ENCODE measurements at places on chromosomes 5 and 9. TPM values are rescaled to one million over a fixed set of nuclear protein-coding genes. Genes with fewer than 3 reads are reported as not detected.
A peak's percentile ranks its signal among the peaks of the same experiment; 100 is the strongest.

IL9 gene
- not detected for total RNA-seq

EIF4EBP3 gene
- total RNA-seq = 22.6 TPM

DNA sequence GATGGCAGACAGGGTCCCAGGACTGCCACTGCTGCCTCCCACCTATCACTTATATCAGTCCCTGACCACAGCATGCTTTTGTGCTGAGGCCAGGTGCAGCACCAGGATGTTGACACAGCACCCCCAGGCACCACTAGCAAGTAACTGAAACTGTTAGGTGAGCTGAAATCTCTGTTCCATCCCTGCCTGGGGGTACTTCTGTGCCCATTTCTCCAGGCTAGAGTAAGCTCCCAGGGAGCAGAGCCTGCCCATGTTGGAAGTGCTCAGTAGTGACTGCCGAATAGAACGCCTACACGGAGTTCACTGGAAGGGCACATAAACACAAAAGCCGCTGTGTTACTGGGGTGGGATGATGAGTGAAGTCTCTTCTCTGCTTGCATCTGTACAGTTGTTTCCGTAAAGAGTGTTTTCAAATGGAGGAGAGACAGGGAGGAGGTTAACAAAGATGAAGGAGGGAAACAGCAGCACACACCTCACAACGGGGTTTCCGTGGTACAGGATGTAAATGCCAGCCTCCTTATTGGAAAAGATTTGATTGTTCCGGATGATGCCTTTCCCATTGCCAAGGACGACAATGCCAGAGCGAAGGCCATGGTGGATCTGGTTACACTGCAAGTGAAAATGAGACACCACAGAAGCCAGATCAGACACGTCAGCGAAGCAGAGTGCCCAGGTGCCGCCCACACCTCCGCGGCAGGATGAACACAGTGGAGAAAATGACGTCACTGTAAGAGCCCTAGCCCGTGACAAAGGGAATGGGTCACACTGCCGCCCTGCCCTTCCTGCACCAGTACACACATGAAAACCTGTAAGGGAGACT, 43.1 kb downstream of the POLR1E start:
- peak; percentile 88 for DNase-seq
- H3K36me3 ChIP-seq = peaks cover 10% of the 10 kb centered on the region
- H3K27ac ChIP-seq = no peak overlapping the region

- H3K27me3 ChIP-seq = no peaks in the 10 kb centered on the region
- no peaks in the 10 kb centered on the region for H3K4me1 ChIP-seq
- no peak overlapping the region for H3K27ac ChIP-seq
- no peaks in the 10 kb centered on the region for H3K36me3 ChIP-seq
Measured at GRCh38 chr9:17520268-17521064, 58.4 kb upstream of the SH3GL2 start.

GRCh38 chr9:132708769-132709430, 38.6 kb downstream of the GTF3C4 start:
- no peak overlapping the region for H3K27ac ChIP-seq
- H3K27me3 ChIP-seq = no peaks in the 10 kb centered on the region
- no peak for DNase-seq
- H3K36me3 ChIP-seq = no peaks in the 10 kb centered on the region
- H3K4me3 ChIP-seq = no peak overlapping the region
- no peaks in the 10 kb centered on the region for H3K4me1 ChIP-seq

GRCh38 chr9:121360601-121361374, 9.3 kb downstream of the STOM start:
- no peak overlapping the region for H3K4me3 ChIP-seq
- no peaks in the 10 kb centered on the region for H3K27me3 ChIP-seq
- no peak for DNase-seq
- peak overlapping the region; percentile 20 for H3K27ac ChIP-seq
